Foreskin keratinocyte (primary cell): ENCODE measurements at places on chromosomes 6 and 20. TPM values are rescaled to one million over a fixed set of nuclear protein-coding genes. Genes with fewer than 3 reads are reported as not detected.

KIF13A gene
- total RNA-seq = 84.2 and 89.1 TPM in 2 replicates

GSTA3 gene
- not detected in 2 replicates for total RNA-seq

SERAC1 gene
- total RNA-seq = 5.3 and 5.8 TPM in 2 replicates

ATAT1 gene
- 4.6 and 6.1 TPM in 2 replicates for total RNA-seq

SCRT2 gene
- not detected in 2 replicates for total RNA-seq

TMEM200A gene
- 51.2 and 134 TPM in 2 replicates for total RNA-seq

C2 gene
- not detected in 2 replicates for total RNA-seq

HSPA1L gene
- 0.46 and 0.58 TPM in 2 replicates for total RNA-seq

- DNase-seq = no peak
Observed at GRCh38 chr20:33664762-33665144, 2.0 kb upstream of the ACTL10 start.

- no peak for DNase-seq
Observed at GRCh38 chr20:48149902-48150301, 364.6 kb upstream of the SULF2 start.

GRCh38 chr6:130708338-130708737, 118.9 kb upstream of the SMLR1 start:
- DNase-seq = no peak

- DNase-seq = no peak
Observed at GRCh38 chr6:41452763-41453162, 93.4 kb upstream of the FOXP4 start.

- no peak for DNase-seq
Observed at GRCh38 chr6:97656706-97657350, 373.8 kb upstream of the MMS22L start.

GRCh38 chr6:30061858-30062458, 893 bp downstream of the POLR1H start:
- DNase-seq = no peak

DNA sequence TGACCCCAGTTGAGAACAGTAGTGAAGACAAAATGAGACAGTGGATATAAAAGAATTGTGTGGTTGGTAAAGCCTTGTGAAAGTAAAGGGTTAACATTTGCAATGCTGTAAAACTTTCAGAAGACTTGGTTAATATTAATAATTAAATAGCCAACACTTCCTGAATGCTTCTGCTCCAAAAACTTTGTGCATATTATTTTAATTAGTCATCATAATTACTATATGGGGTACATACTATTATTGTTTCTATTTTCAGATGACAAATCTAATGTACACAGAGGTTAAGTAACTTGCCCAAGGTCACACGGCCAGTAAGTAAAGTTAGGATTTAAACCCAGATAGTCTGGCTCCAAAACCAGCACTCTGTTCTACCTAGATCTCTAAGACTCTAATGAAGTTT, 291.3 kb downstream of the OGFRL1 start:
- no peak for DNase-seq

DNA sequence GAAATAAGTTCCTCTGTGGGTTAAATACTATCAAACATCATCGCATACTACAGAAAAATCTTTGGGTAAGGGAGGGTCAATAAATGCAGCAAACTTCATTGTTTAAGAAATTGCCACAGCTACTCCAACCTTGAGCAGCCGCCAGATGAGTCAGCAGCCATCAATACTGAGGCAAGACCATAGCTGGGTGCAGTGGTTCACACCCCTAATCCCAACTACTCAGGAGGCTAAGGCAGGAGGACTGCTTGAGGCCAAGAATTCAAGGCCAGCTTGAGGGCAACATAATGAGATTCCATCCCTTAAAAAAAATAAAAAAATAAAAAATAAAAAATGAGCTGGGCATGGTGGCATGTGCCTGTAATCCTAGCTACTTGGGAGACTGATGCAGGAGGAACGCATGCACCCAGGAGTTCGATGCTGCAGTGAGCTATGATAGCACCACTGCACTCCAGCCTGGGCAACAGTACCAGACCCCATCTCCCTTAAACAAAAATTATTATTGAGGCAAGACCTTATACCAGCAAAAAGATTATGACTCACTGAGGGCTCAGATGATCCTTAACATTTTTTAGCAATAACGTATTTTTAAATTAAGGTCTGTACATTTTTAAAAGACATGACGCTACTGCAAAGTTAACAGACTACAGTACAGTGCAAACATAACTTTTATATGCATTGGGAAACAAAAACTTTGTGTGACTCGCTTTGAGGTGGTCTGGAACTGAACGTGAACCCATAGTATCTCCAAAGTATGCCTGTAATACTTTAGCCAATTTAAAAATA, 8.8 kb downstream of the SRPK1 start:
- DNase-seq = no peak

DNA sequence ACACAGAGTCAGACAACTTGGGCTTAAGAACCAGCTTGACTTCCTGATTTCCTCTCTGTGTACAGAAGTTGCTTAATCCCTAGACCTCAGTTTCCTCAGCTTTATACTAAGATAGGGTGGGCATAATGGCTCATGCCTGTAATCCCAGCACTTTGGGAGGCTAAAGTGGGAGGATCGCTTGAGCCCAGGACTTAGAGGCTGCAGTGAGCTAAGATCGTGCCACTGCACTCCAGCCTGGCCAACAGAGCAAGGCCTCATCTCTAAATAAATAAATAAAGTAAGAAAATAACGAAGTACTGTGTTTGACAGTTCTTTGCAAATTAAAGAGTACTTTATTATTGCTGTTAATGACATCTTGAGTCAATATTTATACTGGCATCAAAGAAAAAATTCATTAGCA, 41.7 kb downstream of the CNKSR3 start:
- no peak for DNase-seq

DNA sequence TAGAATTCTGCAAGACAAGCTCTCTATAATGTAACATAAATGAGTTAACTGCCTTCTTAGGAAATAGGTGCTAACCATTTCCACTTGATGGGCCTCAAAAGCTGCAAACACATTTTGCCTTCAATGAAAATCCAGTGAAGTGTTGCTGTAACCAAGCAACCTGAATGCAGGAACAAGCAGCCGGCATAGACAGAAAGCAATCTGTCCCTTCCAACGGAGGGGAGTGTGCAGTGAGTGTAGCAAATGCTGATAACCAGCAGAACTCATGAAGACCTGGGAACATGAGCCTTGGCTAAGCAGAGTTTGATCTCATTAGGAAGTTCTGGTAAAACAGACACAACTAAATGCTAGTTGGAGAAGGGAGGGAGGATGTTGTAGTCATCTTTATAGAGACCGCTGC, 697.8 kb downstream of the KIF16B start:
- no peak for DNase-seq

DNA sequence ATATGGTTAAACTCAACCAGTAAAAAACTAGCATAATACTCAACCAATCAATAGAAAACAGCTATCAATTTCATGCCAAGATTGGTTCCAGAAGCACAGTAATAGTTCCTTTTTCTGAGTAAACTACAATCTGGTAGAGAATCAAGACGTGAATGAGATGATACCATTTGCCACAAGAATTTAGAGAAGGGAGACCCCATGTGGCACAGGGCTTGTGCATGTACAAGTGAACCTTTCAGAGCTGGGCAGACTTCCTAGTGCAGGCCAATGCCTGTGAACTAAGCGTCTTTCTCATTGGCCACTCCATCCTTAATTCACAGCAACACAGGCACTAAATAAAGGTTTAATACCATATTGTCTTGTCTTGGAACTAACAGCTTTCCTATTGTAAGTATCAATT, 213.5 kb downstream of the RFPL4B start:
- DNase-seq = no peak

- DNase-seq = peak; percentile 37
Observed at GRCh38 chr20:10728873-10729670, 55.3 kb upstream of the JAG1 start.

DNA sequence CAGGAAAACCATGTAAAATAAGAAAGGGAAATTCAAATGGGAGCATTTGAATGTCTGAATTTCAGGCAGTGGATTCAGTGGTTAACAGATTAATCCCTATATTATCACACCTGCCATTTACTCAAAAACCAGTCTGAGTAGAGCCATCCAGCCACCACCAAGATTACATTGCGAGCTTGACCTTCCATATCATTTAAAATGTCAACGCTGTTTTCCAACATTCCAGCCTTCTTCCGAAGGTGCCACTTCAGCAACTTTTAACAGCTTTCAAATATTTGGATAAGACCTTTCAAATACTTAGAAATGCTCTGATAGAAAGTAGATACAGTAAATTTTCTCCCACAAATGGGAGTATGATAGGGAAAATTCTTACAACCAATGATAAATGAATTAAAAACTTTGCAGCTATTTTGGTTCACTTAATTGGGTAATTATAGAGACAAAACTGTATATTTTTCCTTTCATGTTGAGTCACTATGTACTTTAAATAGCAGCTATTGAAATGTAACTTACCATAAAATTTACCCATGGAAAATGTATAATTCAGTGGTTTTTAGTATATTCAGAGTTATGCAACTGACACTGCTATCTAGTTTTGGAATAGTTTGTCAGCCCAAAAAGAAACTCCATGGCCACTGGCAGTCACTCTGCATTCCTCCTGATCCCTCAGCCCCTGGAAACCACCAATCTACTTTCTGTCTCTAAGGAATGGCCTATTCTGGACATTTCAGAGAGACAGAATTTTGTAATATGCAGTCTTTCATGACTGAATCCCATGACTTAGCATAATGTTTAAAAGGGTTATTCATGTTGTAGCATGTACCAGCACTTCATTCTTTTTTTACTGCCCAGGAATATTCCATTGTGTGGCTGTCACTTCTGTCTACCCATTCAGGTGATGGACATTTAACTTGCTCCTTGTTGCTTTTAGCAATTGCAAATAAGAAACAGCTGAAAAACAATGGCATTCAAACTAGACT, 21.5 kb downstream of the EZR start:
- no peak for DNase-seq
